ENCODE measurements at places on chromosomes 6 and 20.

DNA sequence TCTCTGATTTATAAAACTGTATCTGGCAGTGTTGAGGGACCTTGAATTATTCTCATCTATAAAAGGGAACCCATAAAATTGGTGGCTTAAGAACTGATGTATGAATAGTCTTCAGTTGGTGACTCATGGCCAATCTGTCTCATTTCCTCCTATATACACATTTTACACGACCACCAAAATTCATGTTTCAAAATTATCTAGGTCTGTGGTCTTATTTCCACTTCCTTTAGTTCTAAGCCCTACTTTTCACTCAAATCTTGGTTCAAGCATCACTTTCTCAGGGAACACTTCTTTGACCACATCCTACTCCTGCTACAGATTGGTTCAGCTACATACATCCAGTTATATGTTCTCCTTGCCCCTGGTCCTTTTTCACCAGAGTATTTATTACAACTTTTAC, 18.6 kb upstream of the ENPP1 start:
- DNase-seq, result no peak

DNA sequence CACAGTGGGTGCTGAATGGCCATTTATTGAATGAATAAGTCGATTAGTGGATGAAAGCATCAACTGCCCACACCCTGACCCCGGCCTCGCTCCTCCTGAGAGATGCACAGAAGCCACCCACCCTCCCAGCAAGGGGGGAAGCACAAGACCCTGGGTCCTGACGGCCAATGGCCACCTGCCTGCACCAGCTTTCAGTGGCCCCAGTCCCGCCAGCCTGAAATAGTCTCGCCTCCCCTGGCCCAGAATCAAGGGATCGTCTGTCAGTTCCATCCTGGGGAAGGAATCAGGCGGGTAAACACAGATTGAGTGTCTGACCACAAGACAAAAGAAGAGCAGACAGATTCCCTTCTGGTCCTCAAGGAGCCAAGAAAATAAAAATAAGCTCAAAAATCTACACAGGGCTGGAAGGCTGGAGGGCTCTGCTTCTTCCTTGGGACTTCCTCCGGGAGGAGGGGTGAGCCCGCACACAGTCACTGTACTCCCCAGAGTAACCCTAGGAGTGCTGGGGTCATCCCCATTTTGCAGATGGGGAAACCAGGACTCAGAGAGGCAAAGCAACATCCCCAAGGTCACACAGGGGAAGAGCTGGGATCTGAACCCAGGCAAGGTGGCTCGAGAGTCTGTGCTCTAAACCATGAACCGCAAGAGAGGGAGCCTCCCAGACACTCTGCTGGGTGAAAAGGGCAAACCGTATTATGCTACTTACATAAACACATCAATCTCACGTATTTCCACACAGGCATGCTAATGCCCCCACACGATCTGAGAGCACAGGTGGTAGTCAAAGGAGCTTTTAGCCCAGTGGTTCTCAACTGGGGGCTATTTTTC, 7.8 kb downstream of the PREX1 start:
- DNase-seq, result no peak

DNA sequence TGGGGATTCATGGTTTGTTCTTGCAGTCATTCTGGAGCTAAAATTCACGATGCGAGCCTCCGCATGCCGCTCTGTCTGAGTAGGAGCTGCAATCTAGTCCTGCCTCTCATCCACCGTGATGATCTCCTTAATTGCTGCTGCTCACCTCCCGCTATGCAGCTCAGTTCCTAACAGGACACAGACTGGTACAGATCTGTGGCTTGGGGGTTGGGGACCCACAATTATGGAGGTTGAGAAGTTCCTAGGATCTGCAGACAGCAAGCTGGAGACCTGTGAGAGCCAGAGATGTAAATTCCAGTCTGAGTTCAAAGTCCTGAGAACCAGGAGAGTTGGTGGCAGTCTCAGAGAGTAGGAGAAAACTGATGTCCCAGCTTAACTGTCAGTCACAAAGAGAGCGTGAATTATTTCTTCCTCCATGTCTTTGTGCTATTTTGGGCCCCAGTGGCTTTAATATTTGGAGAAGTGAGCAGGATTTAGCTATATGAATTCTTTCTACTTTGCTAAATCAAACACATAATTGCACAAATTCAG, 378.7 kb upstream of the MAN1A1 start:
- DNase-seq, result no peak

GRCh38 chr6:129671442-129672340, 38.3 kb downstream of the ARHGAP18 start:
- no peak for DNase-seq

GRCh38 chr6:108556866-108557493, 3.7 kb upstream of the FOXO3 start:
- no peak for DNase-seq

GRCh38 chr20:13288357-13288756, 67.3 kb downstream of the ISM1 start:
- DNase-seq, result no peak

DNA sequence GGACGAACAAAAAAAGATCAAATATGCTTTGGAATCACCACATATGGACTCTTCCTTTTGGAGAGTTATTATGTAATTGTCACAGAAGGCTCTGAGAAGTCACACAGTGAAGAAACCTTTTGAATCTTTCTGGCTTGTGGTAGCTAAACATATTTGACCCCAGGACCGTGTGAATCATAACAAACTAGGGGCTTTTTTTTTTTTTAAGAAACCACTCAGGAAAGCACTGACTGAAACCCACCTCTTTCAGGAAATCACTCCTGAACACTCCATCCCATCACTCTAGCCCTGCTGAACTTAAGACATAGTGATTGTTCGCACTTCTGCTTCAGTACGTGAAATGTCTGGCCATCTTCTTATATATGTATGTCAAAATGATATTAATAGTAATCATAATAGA, 495.9 kb upstream of the ARID1B start:
- no peak for DNase-seq

DNA sequence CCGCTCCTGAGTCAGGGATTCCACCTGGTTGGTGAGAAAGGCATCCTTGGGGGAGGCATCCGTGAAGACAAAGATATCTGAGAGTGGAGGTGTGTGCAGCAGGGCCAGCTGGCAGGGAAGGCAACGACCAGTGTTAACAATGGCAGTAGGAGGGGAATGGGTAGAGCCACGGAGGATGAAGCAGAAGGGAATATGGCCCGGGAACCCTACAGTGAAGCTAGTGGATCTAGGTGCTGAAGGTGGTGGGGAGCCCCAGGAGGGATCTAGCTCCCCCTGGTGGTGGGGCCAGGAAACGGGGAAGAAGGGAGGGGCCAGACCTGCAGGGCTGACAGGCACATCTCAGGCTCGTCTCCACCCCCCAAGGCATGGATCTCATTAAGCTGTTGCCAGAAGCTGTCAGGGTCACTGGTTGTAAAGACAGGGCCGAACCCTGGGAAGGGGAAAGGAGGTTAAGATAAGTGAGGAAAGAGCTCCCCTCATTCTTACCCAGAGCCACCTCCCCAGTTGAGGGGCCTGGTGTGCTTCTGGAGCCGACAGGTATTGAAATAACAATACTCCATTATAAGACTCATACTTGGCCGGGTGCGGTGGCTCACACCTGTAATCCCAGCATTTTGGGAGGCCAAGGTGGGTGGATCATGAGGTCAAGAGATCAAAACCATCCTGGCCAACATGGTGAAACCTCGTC, 7.3 kb downstream of the VWA7 start:
- DNase-seq, result peak; percentile 55

DNA sequence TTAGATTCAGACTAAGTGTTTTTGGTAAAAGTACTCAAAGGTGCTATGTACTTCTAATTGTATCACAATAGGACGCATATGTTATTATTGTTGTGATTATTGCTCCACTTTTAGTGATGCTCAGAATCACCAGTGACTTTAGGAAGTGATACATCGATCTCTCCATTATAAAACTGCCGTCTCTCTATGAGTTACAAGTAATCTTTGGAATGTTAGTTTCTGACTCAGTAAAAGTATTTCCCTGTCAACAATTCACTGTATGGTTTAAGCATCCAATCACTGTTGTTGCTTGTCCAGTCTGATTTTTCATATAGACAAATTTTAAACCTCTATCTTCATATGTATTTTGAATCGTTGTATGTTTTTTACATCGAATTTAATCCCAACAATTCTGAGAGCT, 9.4 kb downstream of the DCBLD1 start:
- no peak for DNase-seq

GRCh38 chr6:114327074-114327473, 15.7 kb downstream of the HS3ST5 start:
- no peak for DNase-seq

DNA sequence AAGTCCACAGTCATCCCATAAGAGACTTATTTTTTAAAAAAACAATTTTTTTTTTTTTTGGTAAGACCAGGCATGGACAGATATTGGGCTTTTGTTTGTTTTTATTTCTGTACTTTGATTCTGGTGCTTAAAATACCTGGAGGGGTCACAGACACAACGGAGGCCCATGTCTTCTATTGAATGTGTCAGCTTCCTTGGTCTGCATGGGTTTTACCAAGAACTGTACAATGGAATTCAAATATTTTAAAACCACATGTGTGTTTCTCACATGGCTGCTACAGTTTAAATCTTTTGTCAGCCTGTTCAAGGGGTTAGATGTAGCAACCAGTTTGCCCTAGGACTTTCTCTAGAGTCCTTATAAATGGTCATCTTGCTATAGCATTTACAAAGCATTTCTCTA, 139.8 kb downstream of the SOX4 start:
- DNase-seq, result no peak

GRCh38 chr6:11349880-11350279, 117.4 kb upstream of the NEDD9 start:
- DNase-seq, result no peak

DNA sequence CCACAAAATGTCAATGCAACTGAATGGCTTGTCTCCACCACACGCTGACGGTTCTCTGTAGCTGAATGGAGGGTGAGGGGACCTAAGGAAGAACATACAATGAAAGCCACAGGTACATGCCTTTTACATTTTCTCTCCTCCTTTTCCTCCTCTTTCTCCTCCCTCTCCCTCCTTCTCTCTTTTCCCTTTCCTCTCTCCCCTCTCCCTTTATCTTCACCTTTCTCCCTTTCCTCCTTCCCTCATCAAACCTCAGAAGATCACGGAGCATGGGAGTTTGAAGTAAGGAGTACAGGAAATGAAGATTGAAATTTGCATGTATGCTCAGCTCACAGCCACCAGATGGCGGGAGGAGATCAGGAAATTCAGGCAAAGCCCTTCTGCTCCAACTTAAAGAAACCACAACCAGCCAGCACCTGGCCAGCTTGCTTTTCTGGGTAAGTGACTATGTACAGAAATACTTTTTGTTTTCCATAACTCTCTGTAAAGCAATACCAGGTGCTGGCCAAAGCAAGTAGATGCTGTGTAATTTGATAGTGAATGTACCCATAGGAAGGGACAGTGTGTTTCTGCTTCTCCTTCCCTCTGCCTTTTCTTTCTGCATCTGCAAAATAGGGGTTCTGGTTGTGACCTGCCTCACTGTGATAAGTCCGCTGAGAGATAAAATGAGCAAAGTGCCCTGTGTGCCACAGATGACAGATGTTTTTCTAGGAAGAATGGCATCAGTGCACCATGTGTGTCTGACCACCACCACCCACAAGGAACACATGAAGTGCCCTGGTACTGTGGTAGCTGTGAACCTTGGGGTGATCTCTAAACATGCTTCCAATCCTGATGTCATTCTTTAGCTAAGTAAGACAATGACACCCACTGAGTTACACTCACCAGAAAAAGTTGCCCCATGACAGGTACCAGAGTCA, 18.6 kb upstream of the FOXO3 start:
- peak; percentile 49 for DNase-seq

DNA sequence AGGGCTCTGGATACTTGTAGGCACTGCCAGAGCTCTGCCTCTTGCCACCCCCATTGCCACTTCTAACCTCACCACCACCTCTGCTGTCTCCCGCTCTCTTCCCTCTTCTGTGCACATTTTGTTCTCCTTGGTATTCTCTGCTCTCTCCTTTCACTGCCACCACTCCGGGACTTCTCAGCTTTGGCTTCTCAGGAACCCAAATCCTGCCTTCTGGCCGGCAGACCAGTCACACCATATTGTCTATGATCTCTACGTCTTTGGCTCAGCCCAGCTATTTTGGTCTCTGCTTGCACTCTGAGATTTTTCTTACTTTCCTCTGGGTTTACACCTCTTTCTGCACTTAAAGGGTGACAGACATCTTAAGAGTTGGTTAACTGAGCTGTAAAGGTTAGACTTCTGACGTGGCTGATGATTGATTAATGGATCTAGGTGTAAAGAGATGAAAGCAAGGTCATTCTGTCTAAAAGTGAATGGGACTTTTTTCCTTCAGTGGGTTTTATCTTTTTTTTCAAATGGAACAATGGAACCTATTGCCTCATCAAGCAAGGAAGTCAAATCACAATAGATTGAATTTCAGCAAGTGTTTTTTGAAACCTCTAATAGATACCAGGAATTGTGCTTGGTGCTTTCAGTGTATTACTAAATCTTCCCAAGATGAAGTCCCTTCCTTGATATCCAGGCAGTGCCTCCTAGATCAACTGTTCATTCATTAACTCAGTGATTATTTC, 13.8 kb downstream of the MMP24 start:
- DNase-seq, result no peak

DNA sequence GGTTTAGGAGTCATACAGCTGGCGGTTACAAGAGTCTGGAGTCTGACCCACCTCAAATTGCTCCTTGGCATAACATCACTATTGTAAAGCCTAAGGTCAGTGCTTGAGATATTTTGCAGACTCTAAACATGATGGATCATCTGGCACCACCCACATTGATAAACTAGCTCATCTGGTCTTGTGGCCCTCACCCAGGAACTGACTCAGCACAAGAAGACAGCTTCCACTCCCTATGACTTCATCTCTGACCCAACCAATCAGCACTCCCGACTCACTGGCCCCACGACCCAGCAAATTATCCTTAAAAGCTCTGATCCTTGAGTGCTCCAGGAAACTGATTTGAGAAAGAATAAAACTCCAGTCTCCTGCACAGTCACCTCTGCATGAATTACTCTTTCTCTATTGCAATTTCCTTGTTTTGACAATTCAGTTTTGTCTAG, 115.9 kb downstream of the CD24 start:
- no peak for DNase-seq

DNA sequence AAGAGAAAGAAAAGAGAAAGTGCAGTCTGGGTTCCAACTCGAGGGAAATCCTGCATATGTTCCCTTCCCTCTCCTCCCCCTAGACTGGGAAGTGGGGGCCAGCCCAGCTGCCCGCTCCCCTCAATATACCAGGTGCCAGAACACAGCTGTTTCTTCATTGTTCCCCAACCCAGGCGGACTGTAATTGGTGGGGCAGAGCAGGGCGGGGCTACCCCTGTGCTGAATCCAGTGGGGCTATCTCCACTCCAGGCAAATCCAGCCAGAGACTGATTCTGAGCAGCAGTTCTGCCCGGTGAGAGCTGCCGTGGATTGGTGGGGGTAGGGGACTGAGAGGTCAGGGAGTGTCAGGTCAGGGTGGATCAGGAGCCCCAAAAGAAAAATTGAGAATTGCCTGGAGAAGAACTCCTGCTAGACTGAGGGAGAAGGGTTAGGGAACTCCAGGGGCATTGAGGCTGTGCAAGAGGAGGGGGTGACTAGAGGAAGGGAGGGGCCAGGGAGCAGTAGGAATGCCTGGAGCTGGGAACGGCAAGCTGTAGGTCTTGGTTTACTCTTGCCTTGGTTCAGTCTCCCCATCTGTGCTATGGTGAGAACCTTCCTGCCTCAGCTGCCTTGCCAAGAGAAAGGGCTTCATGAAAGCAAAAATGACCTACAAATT, at the start of gene MYMX:
Gene MYMX (plus strand): TSS at position 250 of the 655 bp plus-strand sequence. CDS start 546 bp downstream, outside the sequence.
- DNase-seq, result no peak

Data from activated CD4-positive, CD25-positive, alpha-beta regulatory T cell (primary cell).